ENCODE measurements at places on chromosomes 7 and 10. TPM values are rescaled to one million over a fixed set of nuclear protein-coding genes. Genes with fewer than 3 reads are reported as not detected.

Gene KEL
- total RNA-seq: 0.87 TPM

GRCh38 chr7:1124164-1124563 lies 35.8 kb downstream of the ZFAND2A start:
- peak; percentile 37 for DNase-seq
- peak overlapping the region; percentile 79 for H3K27ac ChIP-seq
- no peaks in the 10 kb centered on the region for H3K4me1 ChIP-seq
- peak overlapping the region; percentile 25 for H3K4me3 ChIP-seq
- H3K36me3 ChIP-seq: peaks cover 3% of the 10 kb centered on the region

- no peaks in the 10 kb centered on the region for H3K4me1 ChIP-seq
- no peaks in the 10 kb centered on the region for H3K27me3 ChIP-seq
- no peak overlapping the region for H3K27ac ChIP-seq
- no peak for DNase-seq
- H3K4me3 ChIP-seq: no peak overlapping the region
Measured at GRCh38 chr7:47000561-47000960, 581.4 kb downstream of the TNS3 start.

Gene ANKRD26
- total RNA-seq: 6.7 TPM
